ENCODE measurements at places on chromosomes 7 and 10. TPM values are rescaled to one million over a fixed set of nuclear protein-coding genes. Genes with fewer than 3 reads are reported as not detected.

- peak; percentile 62 for DNase-seq
Measured at GRCh38 chr10:80599424-80599847, 61.7 kb downstream of the SH2D4B start.

MRC1 gene
- 38.3 TPM for total RNA-seq

DNA sequence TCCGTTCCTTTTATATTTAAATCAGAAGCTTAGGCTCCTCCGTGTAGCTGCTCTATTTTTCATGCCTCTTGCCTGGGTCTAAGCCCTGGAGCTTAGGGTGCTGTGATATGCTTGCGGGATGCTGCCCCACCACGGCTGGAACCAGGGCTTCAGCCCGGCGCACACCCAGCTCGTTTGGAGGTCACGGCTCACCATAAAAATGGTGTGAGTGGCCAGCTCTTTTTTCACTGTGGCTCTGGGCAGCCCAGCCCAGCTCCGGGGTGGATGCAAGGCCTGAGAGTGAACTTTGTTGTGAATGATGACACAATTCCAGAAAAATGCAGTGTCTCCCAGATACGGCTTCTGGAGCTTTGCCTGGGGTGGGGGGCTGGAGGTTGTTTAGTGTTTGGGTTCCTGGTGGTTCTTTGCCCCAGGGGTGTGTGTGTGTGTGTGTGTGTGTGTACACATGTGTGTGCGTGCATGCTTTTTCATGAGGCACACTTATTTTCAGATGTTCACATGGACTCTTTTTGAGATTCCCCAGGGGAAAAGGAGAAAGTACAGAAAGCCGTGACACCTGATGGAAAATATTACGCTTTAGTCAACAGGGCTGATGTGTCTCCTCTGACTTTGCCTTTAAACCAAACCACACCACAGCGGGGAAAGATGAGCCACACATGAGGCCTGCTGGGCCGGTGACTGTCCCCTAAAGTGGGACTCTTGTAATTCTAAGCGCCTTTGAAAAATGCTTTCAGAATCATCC lies 46.2 kb downstream of the GRK5 start:
- DNase-seq = peak; percentile 81

DNA sequence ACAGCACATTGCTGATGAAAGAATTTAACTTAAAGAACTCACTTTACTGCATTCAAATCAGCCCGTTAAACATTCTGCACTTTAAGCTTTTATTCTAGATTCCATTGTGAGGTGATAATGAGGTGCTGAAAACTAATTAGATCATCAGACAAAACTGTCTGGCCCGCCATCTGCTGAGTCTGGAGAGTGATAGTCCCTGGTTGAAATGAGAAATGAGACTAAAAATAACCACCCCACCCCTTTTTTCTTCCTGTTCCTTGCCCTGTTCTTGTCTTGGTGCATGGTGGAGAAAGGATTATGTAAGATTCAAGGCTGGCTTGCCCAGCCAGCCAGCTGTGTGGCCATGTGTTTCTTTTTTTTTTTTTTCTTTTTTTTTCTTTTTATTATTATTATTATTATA lies 277.0 kb upstream of the COBL start:
- peak; percentile 42 for DNase-seq

MRLN gene
- not detected for total RNA-seq

DNA sequence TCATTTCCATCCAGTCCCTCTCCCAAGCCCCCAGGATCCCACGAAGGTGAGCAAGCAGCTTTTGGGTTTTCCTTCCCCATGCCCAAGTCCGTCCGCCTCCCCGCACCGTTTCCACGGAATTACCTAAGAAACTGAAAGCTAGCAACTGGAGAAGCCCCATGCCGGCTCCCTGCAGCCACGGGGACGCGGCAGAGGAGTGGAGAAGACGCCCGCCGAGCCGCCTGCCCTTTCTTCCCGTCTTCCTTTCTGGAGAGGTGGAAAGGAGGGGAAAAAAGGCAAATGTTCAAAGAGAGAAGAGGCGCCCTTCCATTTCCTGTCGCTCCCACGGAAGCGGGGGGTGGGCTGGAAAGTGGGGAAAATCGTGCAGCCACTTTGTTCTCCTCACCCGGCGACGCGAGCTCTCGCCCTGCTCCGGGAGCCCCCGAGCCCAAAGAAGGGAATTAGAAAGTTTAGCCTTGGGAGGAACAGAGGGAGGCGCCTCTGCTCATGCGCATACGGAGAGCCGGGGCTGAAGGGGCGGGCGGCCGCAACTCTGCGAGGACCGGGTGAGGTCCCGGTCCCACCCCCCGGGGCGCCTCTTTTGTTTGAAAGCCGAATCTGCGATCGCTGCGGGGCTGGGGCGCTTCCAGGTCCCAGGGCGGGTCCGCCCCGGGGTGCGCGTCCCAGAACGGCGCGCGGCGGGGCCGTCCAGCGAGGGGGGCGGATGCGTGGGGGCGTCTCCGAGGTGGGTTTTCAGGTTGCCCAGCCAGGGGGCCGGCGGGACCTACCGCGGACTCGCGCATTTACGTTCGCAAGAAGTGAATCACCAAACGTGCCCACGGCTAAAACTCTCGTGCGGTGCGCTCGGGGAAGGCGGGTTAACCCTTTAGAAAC lies at the start of gene LAMB1:
Gene LAMB1 (minus strand): TSS at position 436 of the 873 bp plus-strand sequence. CDS start 276 bp downstream, at position 160.
- peak; percentile 93 for DNase-seq

DNA sequence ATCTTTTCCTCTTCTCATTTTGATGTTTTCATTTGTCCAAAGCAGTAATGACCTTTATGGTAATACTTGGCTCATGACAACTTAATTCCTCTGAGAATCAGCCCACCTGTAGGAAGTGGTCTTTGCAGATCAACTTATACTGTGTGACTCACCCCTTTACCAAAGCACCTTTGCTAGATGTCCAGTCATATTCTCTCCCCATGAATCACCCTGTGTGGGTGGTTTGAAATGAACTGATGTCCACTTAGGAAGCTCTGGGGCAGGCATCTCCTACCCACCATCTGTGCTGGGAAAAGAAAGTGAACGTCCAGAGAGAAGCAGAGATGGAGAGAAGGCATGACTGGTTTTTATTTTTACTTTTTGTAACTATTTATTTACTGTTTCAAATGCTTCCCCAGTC lies 410.3 kb downstream of the KIF20B start:
- no peak for DNase-seq

GRCh38 chr10:73793456-73793855 lies 8.1 kb downstream of the ZSWIM8 start:
- DNase-seq = no peak

HMX2 gene
- total RNA-seq = not detected

GRCh38 chr10:102289356-102289755 lies 44.0 kb downstream of the GBF1 start:
- no peak for DNase-seq

RBP3 gene
- not detected for total RNA-seq

DNA sequence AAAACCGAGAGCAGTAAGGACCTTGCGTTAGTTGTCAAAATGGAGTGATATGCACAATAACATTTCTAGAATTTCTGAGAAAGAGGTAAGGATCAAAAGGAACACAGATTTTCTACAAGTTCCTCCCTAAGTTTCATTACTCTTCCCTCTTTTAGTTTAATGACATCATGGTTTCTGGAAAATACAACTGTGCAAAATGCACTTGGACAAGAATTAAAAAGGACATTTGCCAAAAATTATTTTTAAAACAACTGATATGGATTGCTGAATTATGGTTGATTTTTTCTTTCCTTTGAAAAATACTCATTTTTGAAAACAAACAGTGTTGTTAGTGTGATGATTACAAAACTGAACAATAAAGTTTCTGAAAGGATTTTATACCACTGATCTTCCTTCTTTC lies 52.1 kb downstream of the SRI start:
- no peak for DNase-seq

- DNase-seq = no peak
Measured at GRCh38 chr10:77522268-77522809, 115.3 kb downstream of the KCNMA1 start.

CFAP43 gene
- total RNA-seq = 0.09 TPM
